ENCODE measurements at places on chromosomes 13 and 19.

DNA sequence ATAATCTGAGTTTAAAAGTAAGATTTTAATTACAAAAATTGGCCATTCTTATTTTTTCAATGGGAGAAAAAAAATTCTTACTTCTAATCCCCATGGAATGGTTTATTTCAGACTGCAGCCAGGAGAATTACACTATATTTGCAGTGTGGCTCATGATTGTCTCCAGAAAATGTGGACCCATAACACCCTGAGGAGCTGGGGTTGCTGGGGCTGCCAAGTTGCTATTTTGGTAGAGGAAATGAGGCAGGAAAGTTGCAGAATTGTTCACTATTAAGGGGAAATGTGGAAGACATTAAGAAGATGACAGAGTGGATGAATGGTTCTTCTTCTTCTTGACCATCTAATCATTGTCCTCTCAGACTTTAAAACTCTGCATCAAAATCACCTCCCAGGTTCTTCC, 4.6 kb upstream of the SCEL start:
- no peak for DNase-seq

DNA sequence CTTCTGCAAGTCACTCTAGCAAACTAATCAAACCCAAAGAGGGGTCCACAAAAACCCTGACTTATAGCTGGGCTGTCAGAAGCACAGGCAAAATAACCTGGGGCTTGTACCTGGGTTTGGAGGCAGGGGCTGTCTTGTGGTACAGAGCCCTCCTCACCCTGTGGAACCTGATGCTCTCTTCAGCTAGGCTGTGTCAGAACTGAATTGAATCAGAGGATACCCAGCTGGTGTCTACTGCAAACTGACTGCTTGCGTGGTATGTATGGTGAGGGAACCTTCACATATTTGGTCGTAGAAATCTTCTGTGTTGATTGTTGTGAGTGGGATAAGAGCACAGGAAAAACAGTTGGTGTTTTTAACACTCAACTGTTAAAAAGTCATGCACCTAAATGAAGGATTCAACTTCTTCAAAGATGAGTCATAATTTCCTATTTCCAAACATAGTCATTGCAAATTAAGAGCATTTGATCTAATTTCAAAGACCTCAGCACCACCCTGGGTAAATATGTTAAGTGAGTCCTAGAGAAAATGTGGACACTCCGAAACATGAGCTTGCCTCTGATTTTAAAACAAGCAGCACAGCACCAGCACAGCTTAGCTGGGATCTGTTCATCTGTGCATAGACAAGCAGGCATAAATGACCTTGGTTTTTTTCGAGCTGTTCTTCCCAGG, 840.2 kb downstream of the UQCRFS1 start:
- no peak for DNase-seq

GRCh38 chr13:57302604-57303003, 135.6 kb downstream of the PRR20E start:
- no peak for DNase-seq

GRCh38 chr19:8340341-8341096, 2.5 kb downstream of the KANK3 start:
- no peak for DNase-seq

DNA sequence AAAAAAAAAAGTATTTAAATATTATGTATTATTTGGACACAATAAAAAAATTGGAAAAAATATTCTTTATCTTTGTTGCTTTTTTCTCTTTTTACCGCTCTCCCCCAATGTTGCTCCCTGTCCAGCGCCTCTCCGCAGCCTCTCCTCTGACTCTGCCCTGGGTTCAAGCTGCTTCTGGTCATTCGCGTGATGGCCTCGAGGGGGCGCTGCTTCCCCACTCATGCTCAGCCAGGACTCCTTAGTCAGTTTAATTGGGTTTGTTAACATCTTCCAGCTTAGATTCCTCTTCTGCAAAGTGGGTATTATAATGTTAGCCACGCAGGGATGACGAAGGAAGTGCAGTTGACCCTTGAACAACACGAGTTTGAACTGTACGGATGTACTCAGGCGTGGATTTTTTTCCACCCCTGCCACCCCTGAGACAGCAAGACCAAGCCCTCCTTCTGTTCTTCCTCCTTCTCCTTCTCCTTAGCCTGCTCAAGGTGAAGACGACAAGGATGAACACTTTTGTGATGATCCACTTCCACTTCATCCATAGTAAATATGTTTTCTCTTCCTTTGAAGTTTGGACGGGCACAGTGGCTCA, 4.9 kb upstream of the NWD1 start:
- DNase-seq: peak; percentile 64

DNA sequence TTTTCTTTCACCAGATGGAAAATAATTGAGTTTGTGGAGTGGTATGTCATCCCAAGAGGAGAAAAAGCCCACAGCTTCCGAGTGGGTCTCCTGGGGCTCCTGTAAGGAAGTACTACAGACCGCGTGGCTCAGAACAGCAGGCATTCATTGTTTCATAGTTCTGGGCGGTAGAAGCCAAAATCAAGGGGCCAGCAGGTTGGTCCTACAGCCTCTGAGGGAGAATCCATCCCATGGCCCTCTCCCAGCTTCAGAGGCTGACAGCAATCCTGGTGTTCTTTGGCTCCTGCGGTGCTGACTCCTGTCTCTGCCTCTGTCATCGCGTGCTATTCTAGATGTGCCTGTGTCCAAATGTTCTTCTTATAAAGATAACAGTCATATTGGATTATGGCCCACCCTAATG, 362.6 kb downstream of the FGF14 start:
- DNase-seq: no peak

GRCh38 chr13:62360609-62361008, 945.0 kb upstream of the PCDH20 start:
- no peak for DNase-seq

GRCh38 chr13:53045189-53045588, 16.6 kb downstream of the OLFM4 start:
- no peak for DNase-seq

DNA sequence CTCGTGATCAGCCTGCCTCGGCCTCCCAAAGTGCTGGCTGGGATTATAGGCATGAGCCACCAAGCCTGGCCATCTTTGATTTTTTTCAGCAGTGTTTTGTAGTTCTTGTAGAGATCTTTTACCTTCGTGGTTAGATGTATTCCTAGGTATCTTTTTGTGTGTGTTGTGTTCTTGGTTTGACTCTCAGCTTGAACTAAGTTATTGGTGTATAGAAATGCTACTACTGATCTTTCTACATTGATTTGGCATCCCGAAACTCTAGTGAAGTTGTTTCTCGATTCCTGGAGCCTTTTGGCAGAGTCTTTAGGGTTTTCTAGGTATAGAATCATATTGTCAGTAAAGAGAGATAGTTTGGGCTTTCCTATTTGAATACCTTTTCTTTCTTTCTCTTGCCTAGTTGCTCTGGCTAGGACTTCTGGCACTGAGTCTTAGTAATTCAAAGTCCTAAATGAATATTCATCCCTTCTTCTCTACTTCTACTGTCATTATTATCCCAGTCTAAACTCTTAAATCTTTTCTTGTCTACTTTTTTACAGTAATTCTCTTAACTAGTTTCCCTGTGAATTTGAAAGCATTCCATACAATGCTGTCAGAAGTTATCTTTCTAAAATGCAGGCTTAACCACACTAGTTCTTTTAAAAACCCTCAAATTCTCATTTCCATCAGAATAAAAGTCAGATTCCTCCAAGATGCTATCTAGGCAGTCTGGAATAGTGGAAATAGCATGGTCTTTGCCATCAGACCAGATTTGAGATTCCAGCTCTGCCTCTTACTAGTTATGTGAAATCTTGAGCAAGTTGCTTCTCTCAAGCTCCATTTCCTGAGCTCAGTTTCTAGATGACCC, 7.0 kb downstream of the GPR18 start:
- DNase-seq: peak; percentile 54

GRCh38 chr13:34250151-34250670, 432.3 kb downstream of the RFC3 start:
- DNase-seq: no peak

- DNase-seq: no peak
These were observed 2.5 kb downstream of the TMEM160 start for GRCh38 chr19:47045867-47046470.

DNA sequence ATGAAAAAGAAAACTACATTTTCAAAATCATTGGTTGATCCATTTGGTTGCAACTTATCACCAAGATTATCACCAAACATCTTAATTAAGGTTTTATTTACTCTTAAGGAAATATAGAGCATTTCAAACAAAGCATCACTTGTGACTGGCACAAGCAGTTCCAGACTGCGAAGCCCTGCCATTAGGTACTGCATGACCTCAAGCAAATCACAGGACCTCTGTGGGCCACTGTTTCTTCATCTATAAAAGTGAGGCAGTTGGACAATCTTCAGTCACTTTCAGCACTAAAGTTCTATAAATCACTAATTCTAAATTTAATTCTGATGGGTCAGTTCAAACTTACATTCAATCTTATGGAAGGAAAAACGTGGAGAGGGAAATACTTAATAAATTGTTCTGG, 2.0 kb downstream of the ELF1 start:
- DNase-seq: no peak

DNA sequence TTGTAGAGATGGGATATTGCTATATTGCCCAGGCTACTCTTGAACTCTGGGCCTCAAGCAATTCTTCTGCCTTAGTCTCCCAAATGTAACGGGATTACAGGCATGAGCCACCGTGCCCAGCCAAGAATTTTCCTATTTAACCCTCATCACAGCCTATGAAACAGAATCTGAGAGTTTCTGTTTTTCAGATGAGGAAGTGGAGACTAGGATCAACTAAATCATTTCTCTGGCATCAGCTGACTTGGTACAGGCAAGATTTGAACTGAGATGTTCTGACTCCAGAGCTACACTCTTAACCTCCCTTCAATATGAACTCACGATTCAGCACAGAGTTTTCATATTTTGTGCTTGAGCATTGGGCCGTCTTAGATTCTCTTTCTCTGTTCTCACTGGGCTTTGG, 8.1 kb downstream of the ZNF460 start:
- DNase-seq: no peak

DNA sequence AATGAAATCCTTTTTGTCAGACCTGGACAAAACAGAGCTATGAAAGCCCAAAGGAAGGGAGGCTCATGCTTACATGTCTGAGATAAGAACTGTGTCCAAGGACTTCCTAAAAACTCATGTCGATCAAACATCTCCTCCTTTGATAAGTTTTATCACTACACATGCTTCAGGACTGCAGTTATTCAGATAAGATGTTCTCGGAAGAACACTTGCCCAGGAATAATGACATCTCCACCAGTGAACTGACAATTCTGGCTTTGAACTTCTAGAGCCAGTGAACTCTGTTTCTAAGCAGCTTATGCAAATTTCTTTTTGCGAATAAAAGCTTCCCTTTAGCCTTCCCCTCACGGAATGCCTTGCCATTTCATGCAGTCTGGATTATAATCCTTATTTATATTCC, 561.6 kb downstream of the TBC1D4 start:
- DNase-seq: no peak

DNA sequence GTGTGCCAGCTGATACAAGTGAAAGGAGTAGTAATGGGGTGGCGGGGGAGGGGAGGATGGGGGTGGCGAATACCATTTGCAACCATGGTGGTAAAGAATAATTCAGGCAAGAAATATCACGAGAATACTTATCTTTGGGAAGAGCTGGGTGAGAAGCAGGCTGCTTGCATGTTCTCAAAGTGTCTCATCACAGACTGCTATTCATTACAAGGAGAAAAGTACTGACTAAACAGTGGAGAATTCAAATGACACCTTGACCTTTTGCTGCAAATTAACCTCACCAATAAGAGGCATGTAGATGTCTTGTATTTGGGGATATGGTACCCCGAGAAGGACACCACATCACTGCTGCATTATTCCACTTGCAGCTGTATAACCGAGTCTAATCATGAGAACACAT, 585.7 kb upstream of the GPC6 start:
- DNase-seq: no peak

- no peak for DNase-seq
These were observed 128.2 kb downstream of the STOML3 start for GRCh38 chr13:38862443-38862842.

DNA sequence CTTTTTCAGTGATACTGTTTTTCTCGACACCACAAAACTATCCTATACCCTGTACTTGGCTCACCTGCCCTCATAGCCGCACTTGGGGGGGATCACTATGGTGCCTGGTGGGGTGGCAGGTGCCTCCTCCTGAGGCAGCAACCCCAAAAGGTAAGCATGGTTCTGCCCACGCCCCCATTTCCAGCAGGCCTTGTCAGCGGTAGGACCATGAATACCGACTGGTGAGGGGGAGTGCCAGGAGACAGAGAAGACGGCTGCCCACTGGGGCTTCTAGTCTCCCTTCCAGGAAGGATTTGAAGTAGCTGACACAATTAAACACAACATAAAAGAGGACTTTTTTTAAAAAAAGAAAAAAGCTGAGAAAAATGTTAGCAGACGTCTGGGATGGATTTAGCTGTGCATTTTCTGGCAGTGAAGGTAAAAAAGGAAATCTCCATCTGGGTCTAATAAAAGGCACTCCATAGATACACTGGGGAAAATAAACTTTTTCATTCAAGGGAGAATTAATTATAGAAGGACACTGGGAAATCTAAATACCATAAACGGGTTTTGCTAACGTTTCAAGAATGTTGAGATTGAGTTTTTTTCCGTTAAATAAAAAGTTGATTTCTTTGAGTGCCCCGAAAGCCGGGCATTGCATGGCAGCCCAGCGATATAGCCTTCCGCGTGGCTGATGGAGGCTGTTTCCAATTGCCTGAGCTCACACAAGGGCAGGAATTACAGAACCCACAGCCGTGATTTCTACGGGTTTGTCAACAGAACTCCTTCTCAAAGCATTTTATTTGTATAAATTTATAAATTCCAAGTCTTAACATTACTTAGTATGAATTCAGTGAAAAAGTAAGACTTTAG, 45.1 kb downstream of the ATP11A start:
- no peak for DNase-seq

DNA sequence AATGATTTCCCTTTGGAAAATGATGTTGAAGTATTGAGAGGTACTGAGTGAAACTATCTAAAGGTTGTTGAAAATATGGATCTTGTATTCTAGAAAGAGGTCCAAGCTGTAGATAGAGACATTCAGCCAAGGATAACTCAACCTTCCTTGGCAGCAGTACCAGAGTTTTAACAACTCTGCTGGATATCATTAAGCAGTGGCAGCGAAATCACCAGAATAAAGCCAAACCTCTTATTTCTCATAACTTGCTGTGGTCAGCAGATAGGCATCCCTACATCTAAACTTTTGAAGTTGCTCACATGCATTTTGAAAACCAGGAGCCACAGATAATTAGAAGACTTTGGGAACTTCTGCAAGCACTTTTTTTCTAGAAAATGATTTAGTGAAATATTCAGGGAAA, 559.8 kb downstream of the IRS2 start:
- DNase-seq: no peak

Data from trophoblast cell (in vitro differentiated cells and primary cell).